HepG2 (cell line): ENCODE measurements at places on chromosomes 2 and 18.

DNA sequence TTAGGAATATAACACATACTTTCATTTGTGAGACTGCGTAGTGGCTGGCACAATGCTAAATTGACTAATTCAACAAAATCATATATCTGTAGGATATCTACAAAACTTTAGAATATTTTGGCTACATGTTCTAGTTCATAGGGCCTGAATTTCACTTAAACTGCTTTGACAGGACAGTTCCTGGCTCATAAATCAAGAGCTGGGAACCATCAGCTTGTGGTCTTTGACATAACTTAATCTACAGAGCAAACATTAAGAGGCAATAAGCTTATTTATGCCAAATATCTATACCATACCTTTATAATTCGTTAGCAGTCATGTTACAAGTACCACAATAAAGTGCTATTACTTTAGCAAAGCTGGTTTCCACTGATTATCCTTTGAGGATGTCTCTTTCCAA lies 83.5 kb downstream of the ROCK2 start:
- DNase-seq = no peak

- peak; percentile 34 for DNase-seq
These were observed 1.6 kb upstream of the DNER start for GRCh38 chr2:229715895-229716507.

DNA sequence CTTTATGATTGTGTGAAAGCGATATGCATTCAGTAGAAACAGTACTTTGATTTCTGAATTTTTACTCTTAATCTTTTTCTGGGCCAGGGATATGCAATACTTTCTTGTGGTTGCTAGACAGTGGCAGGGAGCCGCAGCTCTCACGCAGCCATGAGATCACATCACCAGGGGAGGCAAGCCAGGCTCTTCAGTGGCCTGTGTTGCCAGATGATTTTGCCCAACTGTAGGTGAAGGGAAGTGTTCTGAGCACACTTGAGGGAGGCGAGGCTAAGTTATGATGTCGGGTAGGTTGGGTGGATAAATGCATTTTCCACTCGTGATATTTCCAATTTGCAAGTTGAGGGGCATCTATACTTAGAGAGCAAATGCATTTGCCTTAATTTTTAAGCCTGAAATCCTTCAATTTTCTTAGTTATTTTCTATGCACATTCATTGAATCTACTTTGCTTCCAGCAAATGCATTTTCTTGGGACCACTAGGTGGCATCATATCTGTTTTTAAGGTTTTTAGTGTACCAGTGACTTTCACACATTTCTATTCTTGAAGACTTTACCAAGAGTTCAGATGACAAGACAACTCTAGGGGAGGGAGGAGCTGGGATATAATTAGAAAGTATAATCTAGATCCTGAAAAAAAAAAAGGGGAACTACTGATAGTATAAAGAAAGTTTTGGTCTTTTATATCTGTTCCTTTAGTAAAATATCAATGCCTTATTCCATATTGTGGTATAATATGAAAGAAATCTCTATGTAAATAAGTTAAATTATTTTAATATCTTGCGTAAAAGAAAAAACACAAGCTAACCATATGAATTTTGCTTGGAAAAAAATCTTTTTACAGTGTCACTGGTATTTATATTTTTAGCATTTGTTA lies 643.3 kb downstream of the SOCS6 start:
- peak; percentile 3 for DNase-seq

- no peak for DNase-seq
These were observed 1834.1 kb upstream of the PIK3C3 start for GRCh38 chr18:40120796-40121391.

GRCh38 chr2:129396980-129397599 lies 582.4 kb upstream of the RAB6C start:
- peak; percentile 45 for DNase-seq

GRCh38 chr2:114010001-114010400 lies 120.1 kb downstream of the ACTR3 start:
- no peak for DNase-seq

DNA sequence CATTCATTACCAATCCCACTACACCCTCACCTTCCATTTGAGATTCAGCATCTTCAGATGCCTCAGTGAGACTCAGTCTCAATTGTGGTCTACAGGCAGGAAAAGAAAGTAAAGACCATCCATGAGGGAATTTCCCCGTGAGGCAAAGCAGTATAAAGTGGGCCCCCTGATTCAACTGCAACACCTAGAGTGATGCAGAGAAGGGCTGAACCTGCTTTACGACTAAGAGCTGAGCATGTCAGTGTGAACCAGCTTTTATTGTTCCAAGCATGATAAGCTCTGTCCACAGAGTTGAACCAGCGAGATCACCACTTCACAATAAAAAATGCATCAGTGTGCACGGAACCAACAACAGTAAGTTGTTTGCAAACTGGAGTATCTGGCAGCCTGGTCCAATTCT lies 357.6 kb upstream of the ATP5MC3 start:
- DNase-seq = no peak

DNA sequence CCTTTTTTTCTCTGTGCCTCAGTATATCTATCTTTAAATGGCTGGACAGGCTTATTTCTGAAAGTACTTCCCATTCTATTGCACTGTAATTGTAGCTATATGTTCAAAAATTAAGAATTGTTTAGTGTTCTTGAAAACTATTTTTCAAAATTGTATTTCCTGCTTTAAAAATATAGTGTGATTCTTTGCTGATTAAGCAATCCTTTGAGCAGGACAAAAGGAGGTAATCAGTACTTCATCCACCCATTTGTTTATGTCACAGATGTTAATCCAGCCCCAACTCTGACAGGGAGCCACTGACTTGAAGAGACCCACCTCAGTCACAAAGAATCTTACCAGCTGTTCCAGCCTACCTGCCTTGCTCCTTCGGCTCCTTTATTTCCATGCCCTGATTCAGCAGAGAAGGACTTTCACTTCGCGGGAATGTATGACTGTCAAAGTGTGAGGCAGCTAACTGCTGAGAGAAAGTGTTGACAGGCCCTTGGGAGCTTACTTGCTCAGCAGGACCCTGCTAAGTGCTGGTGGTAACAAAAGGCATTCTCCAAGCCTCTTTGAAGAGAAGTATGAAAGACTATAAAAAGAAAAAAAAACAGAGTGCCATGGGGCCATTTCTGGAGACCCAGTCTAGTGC lies 393.3 kb upstream of the CYRIA start:
- no peak for DNase-seq

GRCh38 chr2:184305105-184305504 lies 293.2 kb upstream of the ZNF804A start:
- no peak for DNase-seq

DNA sequence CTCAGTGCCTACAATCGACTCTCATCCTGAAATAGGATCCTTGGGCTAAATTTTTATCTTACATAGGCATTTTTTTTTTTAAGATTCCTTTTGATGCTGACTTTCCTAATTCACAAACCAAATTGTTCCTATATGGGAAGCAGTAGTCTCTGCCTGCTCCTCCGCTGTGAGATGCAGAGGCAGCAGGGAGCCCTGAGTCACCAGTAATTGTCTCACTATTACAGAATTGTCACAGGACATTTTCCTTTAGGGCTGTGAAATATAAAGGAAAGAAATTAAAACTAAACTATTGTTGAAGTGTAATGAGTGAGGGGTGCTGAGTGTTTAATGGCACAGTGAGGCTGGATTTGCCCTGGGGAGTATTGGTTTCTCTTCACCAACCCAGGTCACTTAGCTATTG lies 63.8 kb downstream of the MYO3B start:
- DNase-seq = no peak

DNA sequence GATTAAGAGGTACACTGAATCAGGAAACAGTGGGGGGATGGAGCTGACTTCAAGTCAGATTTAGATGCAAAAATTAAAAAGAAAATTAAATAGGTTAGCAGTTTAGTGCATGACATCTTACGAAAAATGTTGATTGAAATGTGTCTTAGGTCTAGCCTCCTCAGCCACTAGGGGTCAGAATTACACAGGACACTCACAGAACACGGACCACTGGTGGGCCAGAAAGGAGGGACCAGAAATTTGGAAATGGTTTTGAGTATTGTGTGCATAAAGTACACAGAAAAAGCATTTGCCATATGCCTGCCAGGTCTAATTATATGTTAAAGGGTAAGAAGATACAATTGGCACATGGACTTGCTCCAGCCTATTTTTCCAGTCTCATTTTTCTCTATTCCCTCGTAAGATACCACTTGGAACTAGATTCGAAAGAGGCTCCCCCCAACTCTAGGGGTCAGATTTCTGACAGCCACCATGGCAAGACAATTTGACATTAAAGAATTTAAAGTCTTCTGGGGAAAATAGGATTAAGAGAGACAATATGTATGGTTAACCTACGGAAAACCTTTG lies 550.2 kb upstream of the SETBP1 start:
- peak; percentile 10 for DNase-seq

DNA sequence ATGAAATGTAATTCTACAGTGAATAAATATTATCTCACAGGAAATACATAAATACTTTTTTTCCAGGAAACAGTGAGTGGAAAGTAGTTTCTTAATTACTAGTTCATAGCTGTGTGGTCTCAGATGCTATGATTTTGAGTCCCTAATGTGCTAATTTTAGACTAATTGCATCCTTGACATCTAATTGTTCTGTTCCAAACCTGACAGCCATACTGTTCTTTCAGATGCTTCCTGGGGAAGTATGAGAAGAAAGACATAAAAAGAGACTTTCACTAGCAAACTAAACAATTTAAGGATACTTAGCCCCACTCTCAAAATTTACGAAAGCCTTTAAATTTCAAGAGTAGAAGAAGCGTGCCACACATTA lies 350.9 kb upstream of the CDH20 start:
- DNase-seq = no peak

DNA sequence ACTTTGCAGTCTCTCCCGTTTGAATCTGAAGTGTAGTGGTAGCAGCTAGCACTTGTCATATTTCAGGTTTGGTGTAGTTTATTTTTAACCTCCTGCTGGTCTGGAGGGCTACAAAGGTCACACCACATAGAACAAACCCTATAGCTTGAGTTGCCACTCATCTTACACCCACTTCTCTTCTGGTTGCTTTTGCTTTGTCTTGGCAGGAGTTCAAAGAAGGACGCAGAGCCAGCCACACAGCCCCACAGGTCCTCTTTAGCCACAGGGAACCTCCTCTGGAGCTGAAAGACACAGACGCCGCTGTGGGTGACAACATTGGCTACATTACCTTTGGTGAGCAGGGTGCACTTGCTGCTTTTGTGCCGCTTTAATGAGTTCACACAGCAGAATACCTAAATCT lies 15.6 kb upstream of the GPBAR1 start:
- peak; percentile 54 for DNase-seq

DNA sequence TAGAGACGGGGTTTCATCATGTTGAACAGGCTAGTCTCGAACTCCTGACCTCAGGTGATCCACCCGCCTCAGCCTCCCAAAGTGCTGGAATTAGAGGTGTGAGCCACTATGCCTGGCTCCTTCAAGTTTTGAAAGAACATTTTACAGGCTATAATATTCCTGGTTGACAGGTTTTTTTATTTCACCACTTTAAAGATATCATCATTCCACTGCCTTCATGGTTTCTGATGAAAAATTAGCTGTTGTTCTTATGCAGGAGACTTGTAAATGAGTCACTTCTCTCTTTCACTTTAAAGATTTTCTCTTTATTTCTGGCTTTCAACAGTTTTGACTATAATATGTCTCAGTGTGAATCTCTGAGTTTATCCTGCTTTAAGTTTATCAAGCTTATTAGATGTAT lies 7.9 kb upstream of the ARPC2 start:
- no peak for DNase-seq

DNA sequence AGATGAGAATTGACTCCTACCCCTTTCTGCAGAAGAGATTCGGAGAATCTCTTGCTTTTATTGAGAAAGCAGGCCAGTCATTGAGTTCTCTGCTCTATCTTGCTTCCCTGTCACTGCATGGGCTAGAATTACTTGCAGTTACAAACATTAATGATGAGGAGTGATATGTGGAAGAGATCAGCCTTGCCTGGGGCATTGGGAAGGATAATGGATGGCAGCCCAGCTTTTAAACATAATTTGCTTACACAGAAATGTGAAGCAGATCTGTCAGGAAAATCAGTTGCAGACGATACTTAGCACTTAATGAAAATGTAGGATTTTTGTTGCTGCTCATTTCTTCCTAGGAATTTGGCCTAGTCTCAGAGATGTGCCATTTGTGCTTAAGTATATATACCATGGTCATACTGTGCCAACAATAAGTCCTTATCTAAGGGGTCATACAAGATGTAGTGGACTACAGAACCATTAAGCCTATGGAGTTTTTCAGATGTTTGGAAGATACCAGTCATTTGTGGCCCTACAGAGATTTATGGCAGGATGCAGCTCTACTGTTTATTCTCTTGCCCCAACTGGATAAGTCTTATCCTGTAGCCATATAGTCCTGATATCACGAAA lies 92.7 kb downstream of the XRCC5 start:
- DNase-seq = no peak

GRCh38 chr2:171410624-171411023 lies 23.2 kb downstream of the METTL8 start:
- no peak for DNase-seq

DNA sequence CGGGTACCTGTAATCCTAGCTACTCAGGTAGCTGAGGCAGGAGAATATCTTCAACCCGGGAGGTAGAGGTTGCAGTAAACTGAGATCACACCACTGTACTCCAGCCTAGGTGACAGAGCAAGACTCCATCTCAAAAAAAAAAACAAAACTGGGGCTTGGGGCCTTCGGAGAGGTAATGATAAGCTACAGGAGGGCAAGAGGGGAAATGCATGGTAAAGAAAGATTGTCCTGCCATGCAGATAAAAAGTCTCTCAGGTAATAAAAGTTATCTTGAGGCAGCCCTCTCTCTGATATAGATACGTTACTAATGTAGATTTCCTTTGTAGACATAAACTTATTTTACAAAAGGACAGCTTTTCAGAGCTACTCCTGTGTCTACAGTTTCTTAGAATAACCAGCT lies 3.7 kb upstream of the RAB1A start:
- no peak for DNase-seq

GRCh38 chr2:106054880-106055655 lies 139.0 kb downstream of the UXS1 start:
- DNase-seq = no peak

- no peak for DNase-seq
These were observed 477.9 kb upstream of the TNP1 start for GRCh38 chr2:217337771-217338170.

DNA sequence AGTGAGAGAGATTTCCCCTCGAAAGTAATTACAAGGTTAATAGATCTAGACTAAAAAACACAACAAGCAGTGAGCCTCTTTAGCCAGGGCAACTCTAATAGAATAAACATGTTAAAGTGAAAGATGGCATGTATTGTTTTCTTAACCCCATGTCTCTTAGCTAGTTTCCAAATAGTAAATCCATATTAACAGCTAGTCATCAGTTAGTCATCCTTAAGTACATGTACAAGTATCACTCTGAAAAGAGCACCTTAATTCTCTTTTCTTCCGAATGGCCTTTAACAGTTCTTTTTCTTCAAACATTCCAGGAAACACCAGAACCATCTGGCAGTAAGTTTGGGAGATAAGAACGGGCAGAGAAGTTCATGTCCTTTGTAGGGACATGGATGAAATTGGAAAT lies 1480.0 kb downstream of the LRP1B start:
- DNase-seq = no peak

- DNase-seq = no peak
These were observed 19.1 kb downstream of the HDAC4 start for GRCh38 chr2:239381709-239382134.
